Activated T-cell treated with anti-CD3 and anti-CD28 coated beads, Interleukin-2, amount 50 U/mL, for 1 hour (primary cell): ENCODE measurements at places on chromosomes 13 and 19.
A peak's percentile ranks its signal among the peaks of the same experiment; 100 is the strongest.

DNA sequence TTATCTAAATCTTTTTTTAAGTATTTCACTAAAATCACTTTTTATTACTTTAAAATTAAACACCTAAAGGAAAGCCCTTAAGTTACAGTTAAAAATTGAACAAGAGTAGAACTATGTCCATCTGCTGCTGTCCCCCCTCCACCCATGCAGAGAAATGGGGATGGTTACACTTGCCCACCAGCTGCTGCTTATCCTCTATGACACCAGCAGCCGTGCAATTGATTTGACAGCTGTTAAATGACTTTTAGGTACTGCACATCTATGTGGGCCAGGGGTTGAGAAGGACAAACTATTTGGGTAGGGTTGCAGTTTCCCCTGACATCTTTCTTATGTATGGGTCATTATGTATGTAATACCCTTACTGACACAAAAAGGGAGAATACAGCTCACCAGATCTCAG lies 77.2 kb downstream of the TBC1D4 start:
- DNase-seq: no peak

- no peak for DNase-seq
Observed at GRCh38 chr19:19192910-19193423, 909 bp downstream of the RFXANK start.

GRCh38 chr19:46481223-46481848 lies 10.0 kb upstream of the PNMA8A start:
- DNase-seq: no peak

GRCh38 chr19:16771618-16772017 lies 52.0 kb downstream of the NWD1 start:
- DNase-seq: peak; percentile 59

- no peak for DNase-seq
Observed at GRCh38 chr19:55319785-55320184, 5.4 kb downstream of the TMEM150B start.

DNA sequence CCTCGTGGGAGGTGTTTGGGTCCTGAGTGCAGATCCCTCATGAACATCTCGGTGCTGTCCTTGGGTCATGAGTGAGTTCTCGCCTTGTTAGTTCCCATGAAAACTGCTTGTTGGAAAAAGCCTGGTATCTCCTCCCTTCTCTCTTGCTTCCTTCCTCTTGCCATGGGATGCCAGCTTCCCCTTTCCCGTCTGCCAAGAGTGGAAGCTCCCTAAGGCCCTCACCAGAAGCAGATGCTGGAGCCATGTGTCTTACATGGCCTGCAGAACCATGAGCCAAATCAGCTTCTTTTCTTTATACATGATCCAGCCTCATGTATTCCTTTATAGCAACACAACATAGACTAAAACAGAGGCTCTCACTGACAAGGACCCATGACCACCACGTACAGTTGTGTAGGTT lies 8.2 kb downstream of the ADGRE2 start:
- no peak for DNase-seq

DNA sequence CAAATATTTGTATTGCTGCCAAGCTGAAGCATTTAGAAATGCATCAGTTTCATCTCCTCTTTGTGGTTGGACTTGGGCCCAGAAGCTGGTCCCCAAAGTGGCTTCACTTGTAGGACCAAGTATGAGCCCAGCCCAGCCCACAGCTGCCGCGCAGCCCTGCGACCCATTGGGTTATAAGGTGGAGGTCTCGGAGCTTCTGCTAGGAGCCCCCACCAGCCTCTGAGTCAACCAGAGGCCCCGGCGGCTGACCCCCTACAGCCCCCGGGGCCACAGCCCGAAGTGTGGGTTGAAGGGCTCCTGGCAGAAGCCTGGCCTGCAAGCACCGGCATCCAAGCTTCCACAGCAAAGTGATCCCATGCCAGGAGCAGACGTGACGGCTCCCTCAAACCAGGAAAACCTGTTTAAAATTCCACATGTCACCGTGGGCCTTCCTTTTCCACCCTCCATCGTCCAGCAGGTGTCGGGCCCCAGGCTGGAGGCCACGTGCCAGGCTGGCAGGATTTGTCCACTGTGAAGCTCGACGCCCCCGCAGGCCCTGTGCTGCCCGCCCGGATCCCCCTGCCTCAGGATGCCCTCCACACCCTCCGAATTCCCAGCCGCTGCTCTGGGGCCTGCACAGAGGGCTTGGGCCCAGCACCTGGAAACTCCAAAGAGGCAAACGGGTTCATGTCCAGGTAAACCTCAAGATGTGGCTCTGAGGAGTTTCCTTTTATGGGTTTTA lies 54.7 kb downstream of the C13orf46 start:
- no peak for DNase-seq

DNA sequence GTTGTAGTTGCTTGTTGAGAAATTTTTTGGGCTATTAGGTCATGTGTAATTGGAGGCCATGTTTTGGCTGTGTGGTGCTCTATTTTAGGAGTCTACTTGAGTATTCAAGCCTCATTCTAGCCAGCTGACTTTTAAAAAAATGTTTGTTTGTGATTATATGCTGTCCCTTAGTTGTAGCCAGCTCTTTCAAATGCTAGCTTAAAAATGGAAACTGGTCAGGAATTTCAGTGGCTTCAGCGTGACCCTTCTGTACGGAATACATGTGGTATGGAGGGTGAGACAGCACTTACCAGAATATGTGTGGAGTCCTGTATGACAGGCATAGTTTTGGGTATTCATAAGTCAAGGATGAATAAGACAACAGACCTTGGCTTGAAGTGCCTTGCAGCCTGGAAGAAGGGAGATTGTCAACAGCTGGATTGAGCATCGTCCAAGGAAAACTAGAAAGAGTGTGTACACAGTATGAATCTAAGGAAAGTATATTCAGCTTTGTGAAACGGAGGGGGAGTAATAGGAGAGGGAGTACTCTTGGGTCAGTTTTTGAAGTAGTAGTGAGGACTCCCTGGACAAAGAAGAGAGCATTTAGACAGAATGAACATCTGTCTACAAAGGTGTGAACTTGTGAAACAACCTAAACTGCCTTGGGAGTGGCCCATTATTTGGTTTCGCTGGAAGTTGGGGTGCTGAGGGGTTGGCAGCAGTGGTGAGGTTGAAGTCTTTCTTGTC lies 20.0 kb upstream of the WTIP start:
- no peak for DNase-seq

DNA sequence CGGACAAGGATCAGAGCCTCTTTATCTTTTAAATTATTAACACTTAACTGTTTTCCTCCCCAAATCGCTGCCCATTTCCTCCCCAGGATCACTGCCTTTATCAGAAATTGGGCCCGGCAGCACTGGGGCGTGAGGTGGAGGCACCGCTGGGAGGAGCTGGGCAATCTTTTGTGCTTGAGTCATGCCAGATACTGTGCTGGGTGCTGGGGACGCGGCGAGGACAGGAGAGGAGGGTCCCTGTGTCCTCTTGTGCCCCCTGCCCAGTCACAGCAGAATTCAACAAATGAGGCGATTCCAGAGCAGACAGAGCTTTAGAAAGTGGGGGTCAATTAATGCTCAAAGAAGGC lies 347.8 kb downstream of the ZNF536 start:
- DNase-seq: no peak

- DNase-seq: no peak
Observed at GRCh38 chr19:20558571-20558970, 7.0 kb downstream of the ZNF737 start.

GRCh38 chr13:27643334-27644132 lies 21.8 kb downstream of the POLR1D start:
- DNase-seq: no peak

GRCh38 chr19:30539315-30539714 lies 167.1 kb downstream of the ZNF536 start:
- DNase-seq: no peak
